Fibroblast of skin of left biceps (primary cell): ENCODE measurements at places on chromosomes 5 and 9.

DNA sequence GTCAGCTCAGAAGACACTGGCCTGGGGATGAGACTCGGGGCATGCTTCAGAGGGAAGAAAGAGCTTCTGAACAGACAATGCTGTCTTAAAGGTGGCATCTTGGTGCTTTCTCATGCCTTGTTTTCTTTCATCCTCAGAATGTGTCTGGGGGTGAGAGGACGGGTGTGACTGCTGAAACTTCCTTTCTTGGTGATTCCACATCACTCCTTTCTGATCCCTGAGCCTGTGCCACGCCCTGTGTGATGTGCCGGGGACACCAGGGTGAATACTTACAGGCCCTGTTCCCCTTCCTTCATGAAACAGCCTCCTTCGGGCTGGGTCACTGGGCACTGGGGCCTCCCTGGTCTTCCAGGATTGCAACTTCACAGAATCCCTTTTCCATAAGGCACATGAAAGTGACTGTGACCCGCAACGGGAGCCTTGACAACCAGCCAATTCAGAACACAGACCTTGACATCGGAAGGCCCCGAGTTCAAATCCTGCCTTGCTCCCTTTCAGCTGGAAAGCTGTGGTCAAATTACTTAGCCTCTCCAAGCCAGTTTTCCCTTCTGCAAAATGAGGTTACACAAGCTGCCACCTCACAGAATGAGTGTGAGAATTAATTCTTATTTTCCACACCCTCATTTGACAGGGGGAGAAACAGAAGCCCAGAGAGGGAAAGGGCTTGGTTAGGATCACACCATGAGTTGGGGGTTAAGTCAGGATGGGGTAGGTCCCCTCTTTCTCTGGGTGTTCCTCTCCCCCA lies 44.1 kb upstream of the IL17B start:
- no peak for DNase-seq

- peak; percentile 96 for DNase-seq
These were observed 247.4 kb downstream of the ARL15 start for GRCh38 chr5:54062958-54063357.

DNA sequence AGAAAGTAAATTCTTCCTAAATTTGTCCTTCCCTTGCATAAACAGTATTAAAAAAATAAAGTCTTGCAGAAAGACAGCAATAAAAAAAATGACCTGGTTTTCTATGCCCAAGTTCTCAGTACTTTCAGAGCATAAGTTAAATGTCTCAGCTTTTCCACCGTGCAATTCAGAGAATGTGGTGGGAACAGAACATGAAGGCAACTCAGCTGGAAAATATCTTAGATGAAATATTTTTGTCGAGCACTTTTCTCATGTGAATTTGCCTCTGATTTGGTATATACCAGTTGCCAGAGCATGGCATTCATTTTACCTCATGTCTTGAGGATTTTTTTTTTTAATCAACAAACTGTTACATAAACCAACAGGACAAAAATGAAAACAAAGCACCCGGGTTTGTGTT lies 176.1 kb downstream of the CETN3 start:
- DNase-seq = no peak

GRCh38 chr9:132210472-132211145 lies 48.8 kb downstream of the NTNG2 start:
- DNase-seq = peak; percentile 5

- no peak for DNase-seq
These were observed 101.9 kb upstream of the SLC44A1 start for GRCh38 chr9:105142406-105143135.

GRCh38 chr5:141512911-141513626 lies 24.2 kb downstream of the PCDHGC5 start:
- no peak for DNase-seq

DNA sequence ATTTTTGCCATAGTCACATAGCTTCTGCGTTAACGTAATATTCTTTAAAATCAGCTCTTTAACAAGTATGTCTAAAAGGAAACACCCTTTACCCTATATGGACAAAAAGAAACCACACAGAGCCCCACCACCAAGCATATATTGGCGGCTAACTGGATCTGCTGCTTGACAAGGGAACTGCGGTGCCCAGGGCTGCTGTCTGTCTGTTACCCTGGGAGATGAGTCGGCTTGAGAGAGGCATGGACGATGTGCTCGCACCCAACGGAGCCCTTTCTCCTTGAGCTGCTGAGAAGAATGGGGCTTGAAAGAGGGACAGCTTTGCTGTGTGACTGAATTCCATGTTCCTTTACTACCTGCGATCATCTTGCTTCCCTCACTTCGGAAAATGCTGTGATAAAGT lies 158.6 kb upstream of the SHB start:
- DNase-seq = no peak

DNA sequence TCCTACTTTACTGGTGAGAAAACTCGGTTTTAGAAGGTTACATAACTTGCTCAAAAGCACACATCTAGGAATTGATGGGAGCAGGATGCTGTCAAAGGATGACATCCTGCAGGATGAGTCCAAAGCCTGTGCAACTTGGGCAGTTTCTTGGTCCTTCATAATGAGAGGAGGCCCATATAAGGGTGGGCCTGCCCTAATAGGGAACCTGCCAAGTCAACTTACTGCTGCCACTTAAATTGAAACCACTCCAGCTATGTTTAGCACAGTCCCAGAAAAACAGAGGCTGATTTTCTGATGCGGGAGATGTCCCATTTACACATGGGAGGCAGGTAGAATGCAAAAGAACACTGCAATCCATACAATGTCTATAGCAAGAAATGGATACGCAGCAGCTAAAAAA lies 61.8 kb downstream of the FBXO38 start:
- DNase-seq = no peak

GRCh38 chr9:113564498-113565237 lies 101.1 kb downstream of the RGS3 start:
- DNase-seq = no peak

DNA sequence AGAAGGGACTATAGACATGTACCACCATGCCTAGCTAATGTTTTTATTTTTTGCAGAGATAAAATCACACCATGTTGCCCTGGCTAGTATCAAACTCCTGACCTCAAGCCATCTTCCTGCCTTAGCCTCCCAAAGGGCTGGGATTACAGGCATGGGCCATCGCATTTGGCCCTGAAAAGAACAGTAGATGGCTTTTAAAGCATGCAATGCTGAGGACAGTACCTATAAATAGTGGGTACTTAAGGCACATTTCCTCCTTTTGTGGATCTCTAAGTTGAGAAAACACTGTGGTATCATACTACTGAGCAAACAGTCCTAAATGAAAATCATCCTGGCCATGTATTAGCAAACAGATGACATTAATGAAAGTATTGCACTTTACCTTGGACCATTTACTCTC lies 119.4 kb downstream of the TTC39B start:
- no peak for DNase-seq

DNA sequence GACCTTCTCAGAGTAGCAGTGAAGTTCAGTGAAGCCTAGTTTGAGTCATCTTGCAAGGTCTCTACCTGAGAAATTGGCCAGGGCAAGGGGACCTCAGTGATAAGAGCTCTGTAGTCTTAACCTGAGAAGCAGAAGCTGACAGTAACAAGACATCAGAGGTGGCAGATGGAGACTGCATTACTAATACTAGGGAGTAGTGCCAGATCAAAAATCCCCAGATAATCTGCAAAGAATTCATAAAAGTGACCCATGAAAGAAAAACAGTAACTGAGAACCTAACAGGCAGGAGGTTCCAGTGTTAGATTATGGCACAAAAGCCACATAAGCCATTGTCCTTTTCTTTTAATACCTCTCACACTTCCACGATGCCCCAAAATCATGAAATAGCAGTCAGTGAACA lies 175.5 kb downstream of the MUSK start:
- no peak for DNase-seq

- DNase-seq = no peak
These were observed 599.1 kb upstream of the CLINT1 start for GRCh38 chr5:158458086-158458485.

DNA sequence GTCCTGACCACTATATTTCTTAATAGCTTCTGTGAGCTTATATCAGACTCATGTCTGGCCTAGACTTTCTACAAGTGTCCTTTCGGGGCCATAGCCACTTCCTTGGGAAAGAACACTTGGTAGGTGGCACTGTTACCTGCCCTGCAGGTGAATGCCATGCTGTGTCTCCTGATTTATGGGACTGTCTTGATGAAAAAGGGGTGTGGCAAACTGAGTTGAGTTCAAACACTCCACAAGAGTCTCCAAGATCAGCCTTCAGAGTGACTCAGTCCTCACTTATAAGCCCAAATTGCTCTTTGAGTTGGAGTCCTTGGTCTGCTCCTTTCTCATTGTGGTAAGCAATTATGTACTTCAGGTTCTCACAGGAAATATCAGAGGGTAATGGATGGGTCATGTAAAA lies 9.9 kb upstream of the ANKHD1 start:
- no peak for DNase-seq

DNA sequence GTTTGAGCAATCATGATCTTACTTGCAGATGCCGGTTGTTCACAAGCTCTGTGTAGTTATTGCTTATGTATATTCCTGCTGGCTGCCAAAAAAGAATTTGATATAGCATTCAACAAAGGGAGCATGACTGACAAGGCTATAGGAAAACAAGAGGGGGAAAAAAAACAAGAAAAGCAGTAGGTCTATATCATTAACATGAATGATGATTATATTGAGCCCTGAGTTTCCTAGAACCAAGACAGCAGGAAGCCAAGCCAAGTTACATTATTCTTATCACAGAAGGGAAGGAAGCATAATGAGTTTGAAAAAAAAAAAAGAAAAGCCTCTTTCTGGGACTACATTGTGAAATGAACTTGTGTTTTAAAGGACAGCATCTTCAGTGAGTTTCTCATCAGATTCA lies 41.0 kb downstream of the TSTD2 start:
- DNase-seq = no peak

DNA sequence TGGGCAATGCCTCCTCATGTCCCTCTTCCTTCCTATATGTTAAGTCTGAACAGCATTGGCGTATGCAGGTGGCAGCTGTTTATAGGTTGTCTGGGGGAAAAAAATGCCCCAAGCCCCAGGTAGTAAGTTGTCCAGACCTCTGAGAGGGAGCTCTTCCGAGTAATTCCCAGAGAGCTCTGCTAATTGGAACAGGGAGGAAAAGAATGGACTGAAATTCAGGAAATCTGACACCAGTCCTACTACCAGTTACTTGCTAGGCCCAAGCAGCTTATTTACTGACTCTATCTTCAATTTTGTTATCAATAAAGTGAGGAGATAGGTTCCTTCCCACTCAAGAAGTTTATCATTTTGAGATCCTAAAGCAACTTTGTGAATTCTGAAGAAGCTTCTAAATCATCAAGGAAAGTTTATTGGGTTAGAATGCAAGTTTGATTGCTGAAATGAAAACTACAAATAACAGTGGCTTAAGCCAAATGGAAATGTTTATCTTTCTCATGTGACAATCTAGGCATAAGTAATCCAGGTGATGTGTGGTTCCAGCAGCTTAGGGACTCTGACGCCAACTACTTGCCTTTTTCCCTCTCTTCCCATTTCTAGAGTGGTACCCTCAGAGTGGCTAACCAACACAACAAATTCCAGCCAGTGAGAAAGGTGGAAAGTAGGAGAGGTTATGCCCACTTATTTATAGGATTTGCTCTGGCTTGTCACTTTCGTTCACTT lies 5.6 kb downstream of the STK32A start:
- no peak for DNase-seq

DNA sequence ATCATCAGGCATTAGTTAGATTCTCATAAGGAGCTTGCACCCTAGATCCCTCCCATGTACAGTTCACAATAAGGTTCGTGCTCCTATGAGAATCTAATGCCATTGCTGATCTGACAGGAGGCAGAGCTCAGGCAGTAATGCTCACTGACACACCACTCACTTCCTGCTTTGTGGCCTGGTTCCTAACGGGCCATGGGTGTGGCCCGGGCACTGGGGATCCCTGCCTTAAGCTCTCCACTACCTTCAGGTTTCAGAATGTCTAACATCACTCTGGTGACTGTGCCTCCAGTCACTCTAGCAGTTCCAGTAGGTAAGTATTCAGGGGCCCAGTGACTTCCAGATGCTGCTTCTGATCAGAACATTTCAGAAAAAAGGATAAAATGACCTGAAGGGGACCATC lies 152.4 kb downstream of the LRRC70 start:
- DNase-seq = no peak

- no peak for DNase-seq
These were observed 66.3 kb upstream of the NFIB start for GRCh38 chr9:14380061-14380836.
